Fibroblast of villous mesenchyme (primary cell): ENCODE measurements at places on chromosomes 16 and 17. TPM values are rescaled to one million over a fixed set of nuclear protein-coding genes. Genes with fewer than 3 reads are reported as not detected.

EPOP gene
- 0.97 and 1.3 TPM in 2 replicates for total RNA-seq

SLC6A2 gene
- not detected in 2 replicates for total RNA-seq

CD79B gene
- not detected in 2 replicates for total RNA-seq

TOM1L1 gene
- total RNA-seq = 16.1 and 24.2 TPM in 2 replicates

DVL2 gene
- total RNA-seq = 102 and 105 TPM in 2 replicates

KCNJ12 gene
- total RNA-seq = under 0.01 TPM in 2 replicates

CACNG1 gene
- total RNA-seq = not detected in 2 replicates

RASL10B gene
- total RNA-seq = 6.4 and 12.1 TPM in 2 replicates

TBC1D3C gene
- under 0.01 TPM in 1 of 2 replicates, not detected in the other for total RNA-seq

TPSG1 gene
- not detected in 2 replicates for total RNA-seq

CTRL gene
- total RNA-seq = 1.3 TPM in 1 of 2 replicates, not detected in the other

DNASE1L2 gene
- total RNA-seq = 0.64 and 0.86 TPM in 2 replicates

MT4 gene
- not detected in 2 replicates for total RNA-seq

PRR35 gene
- total RNA-seq = not detected in 2 replicates

ADAM11 gene
- 0.32 and 0.43 TPM in 2 replicates for total RNA-seq

RAP1GAP2 gene
- 3.9 and 5.2 TPM in 2 replicates for total RNA-seq

CD68 gene
- 9.1 and 9.7 TPM in 2 replicates for total RNA-seq

RASD1 gene
- 0.64 and 0.86 TPM in 2 replicates for total RNA-seq

DRC3 gene
- under 0.01 and 0.97 TPM in 2 replicates for total RNA-seq

CSH1 gene
- not detected in 2 replicates for total RNA-seq

KRT34 gene
- total RNA-seq = 26.7 and 28.9 TPM in 2 replicates

LPO gene
- not detected in 2 replicates for total RNA-seq

PIPOX gene
- total RNA-seq = 1.7 and 2.9 TPM in 2 replicates

TP53TG3B gene
- total RNA-seq = 0.32 TPM in 1 of 2 replicates, not detected in the other

CRYM gene
- 0.32 TPM in 1 of 2 replicates, not detected in the other for total RNA-seq

GNAO1 gene
- total RNA-seq = under 0.01 and 1.3 TPM in 2 replicates

TBX4 gene
- not detected in 2 replicates for total RNA-seq

NTHL1 gene
- 25.5 and 31.9 TPM in 2 replicates for total RNA-seq

AXIN2 gene
- total RNA-seq = 1.3 and 1.9 TPM in 2 replicates

RCVRN gene
- total RNA-seq = not detected in 2 replicates

TRIM16 gene
- 30.0 and 55.3 TPM in 2 replicates for total RNA-seq

RNF43 gene
- total RNA-seq = not detected in 2 replicates

TM4SF5 gene
- total RNA-seq = not detected in 2 replicates

CAMKK1 gene
- 2.2 and 3.9 TPM in 2 replicates for total RNA-seq

TBC1D26 gene
- under 0.01 TPM in 1 of 2 replicates, not detected in the other for total RNA-seq

C17orf107 gene
- 3.5 and 3.9 TPM in 2 replicates for total RNA-seq

MLST8 gene
- 18.4 and 24.2 TPM in 2 replicates for total RNA-seq

HSD3B7 gene
- total RNA-seq = 24.8 and 26.8 TPM in 2 replicates

RHBDL3 gene
- under 0.01 TPM in 1 of 2 replicates, not detected in the other for total RNA-seq
